Lung microvascular endothelial cell (primary cell): ENCODE measurements at places on chromosomes 11 and 22.

- DNase-seq, result no peak
These were observed 6.2 kb upstream of the LINC01488 start for GRCh38 chr11:69475141-69475865.

- DNase-seq, result no peak
These were observed 177.2 kb downstream of the CTTN start for GRCh38 chr11:70575396-70576060.

DNA sequence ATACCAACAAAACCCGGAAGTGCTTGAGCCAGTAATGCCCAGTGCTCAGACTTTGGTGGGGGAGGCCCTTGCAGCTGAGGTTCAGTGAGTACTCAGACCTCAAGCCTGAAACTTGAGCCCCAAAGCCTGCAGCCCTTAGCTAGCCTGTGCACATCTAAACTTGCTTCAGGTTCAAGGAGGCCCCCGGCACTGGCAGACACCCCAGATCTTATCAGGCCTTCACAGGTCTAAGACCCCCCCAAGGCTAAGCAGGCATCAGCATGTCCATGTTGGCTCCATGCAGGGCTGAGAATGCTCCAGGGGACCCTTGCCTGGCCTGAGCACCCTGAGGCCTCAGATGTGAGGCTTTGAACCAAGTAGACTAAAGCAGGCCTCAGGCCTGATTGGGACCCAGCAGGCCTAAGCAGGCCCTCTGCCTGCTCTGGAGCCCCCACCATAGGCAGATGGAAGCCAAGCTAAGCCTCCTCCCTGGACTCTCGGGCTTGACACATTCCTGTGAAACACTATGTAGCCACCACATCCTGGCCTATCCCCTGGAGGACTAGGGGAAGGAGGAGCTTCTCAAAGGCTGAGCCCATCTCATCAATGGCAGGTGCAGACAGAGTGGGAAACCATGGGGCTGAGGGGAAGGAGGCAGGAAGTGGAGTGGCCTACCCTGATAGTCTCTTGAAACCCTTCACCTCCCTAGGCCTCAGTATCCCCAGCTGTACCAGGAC is 1.2 kb upstream of the CASTOR1 start:
- DNase-seq, result no peak

GRCh38 chr11:71139516-71140205 is 112.7 kb downstream of the SHANK2 start:
- DNase-seq, result no peak

DNA sequence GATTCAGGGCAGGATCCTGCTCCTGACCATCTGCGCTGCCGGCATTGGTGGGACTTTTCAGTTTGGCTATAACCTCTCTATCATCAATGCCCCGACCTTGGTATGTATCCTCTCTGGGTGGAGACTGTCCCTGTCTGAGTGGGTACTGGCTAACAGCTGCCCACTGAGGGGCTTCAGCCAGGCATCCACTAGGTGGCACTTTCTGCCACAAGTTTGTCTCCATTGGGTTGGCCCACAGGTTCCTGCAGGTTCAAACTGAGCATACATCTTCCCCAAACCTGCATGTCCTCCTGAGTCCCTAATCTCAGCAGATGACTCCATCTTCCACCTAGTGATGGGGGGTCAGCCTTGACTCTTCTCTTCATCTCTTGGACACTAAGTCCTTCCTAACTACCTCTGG is 4.4 kb downstream of the SLC2A11 start:
- DNase-seq, result peak; percentile 71

- DNase-seq, result no peak
These were observed 191.6 kb upstream of the CADM1 start for GRCh38 chr11:115695677-115696364.

- DNase-seq, result no peak
These were observed 26.3 kb upstream of the CXCR5 start for GRCh38 chr11:118857385-118857784.

DNA sequence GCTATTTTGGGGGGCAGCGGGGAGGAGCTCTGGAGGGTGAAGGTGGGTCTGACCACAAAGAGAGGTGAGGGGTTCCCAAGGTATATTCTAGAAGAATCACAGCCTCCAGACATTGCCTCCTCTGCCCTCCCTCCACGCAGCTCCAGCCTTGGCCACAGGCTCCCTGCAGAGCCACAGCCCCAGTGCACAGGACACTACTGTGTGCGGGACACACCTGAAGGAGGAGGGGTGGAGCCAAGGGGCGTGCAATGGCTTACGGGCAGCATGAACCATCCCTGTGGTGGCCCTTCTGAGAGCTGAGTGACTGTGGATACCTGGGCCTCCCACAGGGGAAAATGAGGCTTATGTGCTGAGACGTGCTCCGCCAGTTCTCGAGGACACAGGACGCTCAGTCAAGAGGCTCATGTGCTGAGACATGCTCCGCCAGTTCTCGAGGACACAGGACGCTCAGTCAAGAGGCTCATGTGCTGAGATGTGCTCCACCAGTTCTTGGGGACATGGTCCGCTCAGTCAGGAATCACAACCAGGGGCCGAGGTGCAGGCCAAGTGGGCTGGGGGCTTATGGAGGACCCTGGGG is 417.3 kb downstream of the SHANK2 start:
- DNase-seq, result no peak

DNA sequence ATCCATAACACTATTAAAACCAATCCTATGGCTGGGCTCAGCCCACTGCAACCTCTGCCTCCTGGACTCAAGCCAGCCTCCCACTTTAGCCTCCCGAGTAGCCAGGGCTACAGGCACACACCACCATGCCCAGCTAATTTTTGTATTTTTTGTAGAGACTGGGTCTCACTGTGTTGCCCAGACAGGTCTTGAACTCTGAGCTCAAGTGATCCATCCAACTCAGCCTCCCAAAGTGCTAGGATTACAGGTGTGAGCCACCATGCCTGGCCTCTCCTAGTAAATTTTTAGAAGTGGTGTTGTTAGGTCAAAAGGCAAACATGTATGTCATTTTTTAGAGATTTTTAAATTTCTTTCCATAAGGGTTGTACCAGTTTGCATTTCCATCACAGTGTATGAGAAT is 14.2 kb downstream of the F2 start:
- DNase-seq, result no peak
